Sigmoid colon (tissue), 7 donors: ENCODE measurements at places on chromosomes 4 and X. TPM values are rescaled to one million over a fixed set of nuclear protein-coding genes. Genes with fewer than 3 reads are reported as not detected.

Gene ZNF630
- 1.4 TPM for polyA plus RNA-seq

Gene MAGEA6
- polyA plus RNA-seq, result not detected

Gene ERAS
- 0.12 TPM for polyA plus RNA-seq

Gene DCHS2
- polyA plus RNA-seq, result 0.61 TPM

Gene FDCSP
- not detected for polyA plus RNA-seq

Gene SPANXN3
- polyA plus RNA-seq, result not detected

Gene SMIM31
- 80.5 TPM for polyA plus RNA-seq

Gene GUCY1B1
- polyA plus RNA-seq, result 2.4 TPM

Gene GPC3
- 2.7 TPM for polyA plus RNA-seq

Gene PABPC1L2A
- polyA plus RNA-seq, result not detected

Gene CLIC2
- polyA plus RNA-seq, result 9.0 TPM

Gene PAGE2
- not detected for polyA plus RNA-seq

Gene GNRHR
- polyA plus RNA-seq, result not detected

Gene ASB5
- polyA plus RNA-seq, result 1.8 TPM

Gene BGN
- 1.8 TPM for polyA plus RNA-seq

Gene UGT2B10
- polyA plus RNA-seq, result 0.46 TPM

Gene GLUD2
- 0.46 TPM for polyA plus RNA-seq

Gene IL13RA2
- 0.45 TPM for polyA plus RNA-seq

Gene JADE1
- polyA plus RNA-seq, result 3.6 TPM

Gene PCDH18
- polyA plus RNA-seq, result 4.7 TPM

Gene CACNA1F
- polyA plus RNA-seq, result under 0.01 TPM

Gene PAGE1
- polyA plus RNA-seq, result not detected

Gene SULT1E1
- polyA plus RNA-seq, result not detected

Gene RPA4
- polyA plus RNA-seq, result not detected

Gene LUZP4
- not detected for polyA plus RNA-seq

Gene PDZD11
- polyA plus RNA-seq, result 55.4 TPM

Gene CISD2
- 31.7 TPM for polyA plus RNA-seq

Gene CXorf65
- polyA plus RNA-seq, result not detected
